ENCODE measurements at places on chromosomes 3 and 15.

DNA sequence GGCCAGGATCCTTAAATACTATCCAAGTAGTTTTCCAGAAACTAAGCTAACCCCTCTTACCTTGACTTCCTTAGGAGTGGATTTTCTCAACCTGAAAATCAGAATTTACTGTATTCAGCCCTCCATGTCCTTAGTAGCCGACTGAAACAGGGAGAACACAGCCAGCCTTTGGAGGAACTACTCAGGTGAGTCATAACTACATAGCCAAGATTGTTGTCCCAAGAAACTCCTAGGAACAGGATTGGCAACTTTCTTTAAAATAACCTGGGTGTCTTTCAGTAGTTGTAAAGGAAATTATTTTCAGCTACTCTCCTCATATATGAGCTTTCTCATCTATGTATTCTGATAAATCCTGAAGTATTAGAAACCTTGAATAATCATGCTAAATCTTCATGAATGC, 22.3 kb downstream of the FANCD2OS start:
- no peak for DNase-seq

GRCh38 chr15:74252291-74252690, 16.2 kb downstream of the CCDC33 start:
- DNase-seq: no peak

DNA sequence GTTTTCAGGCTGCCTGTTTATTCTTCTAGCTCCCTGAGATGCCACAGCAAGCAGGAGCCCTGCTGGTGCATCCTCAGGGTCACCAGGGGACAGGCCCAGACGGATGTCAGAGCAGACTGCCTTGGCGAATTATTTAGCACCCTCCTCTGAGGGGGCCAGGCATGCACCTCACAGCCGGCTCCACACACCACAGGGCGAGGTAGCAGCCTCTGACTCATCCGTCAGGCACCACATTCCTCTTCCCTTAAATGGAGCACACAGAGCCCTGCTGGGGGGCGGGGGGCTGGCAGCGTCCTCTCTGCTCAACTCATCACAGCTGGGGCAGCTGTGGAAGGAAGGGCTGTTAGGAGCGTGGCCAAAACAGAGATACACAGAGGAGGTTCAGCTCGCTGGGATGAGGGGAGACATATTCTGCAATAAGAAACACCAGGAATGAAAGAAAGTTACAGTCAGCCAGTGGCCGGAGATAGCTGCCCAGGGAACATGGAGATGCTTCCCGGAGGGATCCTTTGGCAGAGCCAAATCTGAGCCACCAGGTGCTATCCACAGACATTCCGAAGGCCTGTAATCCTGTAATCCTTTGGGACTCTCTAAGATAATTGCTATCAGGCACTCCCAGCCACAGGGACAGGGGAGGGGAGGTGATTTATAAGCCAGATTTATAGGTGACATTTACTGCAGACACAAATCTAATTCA, 13.9 kb upstream of the PRICKLE2 start:
- no peak for DNase-seq

GRCh38 chr3:49013113-49013737, 5.2 kb downstream of the DALRD3 start:
- DNase-seq: no peak

- DNase-seq: no peak
Observed at GRCh38 chr3:72093270-72093991, 308.5 kb upstream of the PROK2 start.

DNA sequence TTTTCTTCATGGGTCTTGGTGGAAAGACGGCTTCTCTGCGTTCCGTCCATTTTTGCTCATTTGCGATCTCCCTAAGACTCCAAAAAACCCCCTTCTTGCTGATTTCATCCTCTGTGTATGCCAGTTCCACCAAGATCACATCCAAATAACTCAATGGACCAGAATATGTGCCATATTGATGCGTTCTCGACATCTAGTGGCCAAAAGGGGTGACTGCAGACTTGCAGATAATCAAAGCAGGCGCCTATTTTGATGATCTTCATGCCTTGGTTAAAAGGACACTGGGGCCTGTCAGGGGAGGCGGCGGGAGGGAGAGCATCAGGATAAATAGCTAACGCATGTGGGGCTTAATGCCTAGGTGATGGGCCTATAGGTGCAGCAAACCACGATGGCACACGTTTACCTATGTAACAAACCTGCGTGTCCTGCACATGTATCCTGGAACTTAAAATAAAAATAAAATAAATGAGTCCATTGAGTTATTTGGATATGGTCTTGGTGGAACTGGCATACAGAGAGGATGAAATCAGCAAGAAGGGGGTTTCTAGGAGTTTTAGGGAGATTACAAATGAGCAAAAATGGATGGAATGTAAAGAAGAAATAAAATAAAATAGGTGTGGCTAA, 104.2 kb upstream of the RAD18 start:
- DNase-seq: peak; percentile 41

DNA sequence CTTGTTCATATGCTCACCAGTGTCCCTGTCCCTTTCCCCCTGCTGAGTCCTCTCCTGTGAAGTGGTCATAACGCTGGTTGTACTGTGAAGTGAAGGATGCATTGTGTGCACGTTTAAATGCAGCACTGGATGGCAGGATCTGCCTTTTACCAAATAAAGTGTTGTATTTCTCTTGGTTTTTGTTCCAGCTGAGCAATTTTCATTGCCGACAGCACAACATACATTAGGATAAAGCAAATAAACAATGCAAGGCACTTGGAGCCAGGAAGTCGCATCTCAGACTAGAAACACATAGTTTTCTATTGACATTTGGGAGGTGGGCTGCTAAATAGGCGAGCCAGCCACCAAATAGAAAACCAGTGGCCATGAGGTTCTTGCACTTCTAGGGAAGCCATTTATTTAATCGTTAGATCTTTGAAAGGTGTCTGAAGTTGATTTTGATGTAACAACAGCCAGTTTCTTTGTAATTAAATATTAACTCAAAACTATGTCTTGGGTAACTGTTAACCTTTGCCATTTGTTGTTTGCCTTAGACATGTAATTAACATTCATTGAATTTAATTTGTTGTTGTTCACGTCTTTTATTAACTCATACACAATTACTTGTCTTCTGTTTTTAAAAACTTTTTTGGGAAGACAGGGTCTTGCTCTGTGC, 185.3 kb downstream of the FNDC3B start:
- DNase-seq: peak; percentile 28

DNA sequence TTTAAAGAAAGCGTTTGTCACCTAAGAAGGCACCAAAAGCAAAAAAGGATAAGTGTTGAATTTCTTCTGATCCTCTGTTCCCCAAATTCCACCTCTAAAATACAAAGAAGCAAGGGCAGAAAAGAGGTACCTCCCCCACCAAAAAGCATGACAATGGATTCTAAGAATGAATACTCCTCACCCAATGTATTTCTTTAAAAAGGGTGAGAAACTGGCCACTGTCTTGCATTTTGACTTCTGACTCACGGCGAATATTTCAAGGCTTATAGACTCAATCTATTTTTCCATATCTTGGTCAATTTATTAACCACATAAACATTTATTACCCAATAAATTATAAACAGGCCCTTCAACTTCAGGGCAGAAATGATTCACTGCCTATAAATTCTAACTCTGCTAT, 131.1 kb downstream of the NR1I2 start:
- no peak for DNase-seq

DNA sequence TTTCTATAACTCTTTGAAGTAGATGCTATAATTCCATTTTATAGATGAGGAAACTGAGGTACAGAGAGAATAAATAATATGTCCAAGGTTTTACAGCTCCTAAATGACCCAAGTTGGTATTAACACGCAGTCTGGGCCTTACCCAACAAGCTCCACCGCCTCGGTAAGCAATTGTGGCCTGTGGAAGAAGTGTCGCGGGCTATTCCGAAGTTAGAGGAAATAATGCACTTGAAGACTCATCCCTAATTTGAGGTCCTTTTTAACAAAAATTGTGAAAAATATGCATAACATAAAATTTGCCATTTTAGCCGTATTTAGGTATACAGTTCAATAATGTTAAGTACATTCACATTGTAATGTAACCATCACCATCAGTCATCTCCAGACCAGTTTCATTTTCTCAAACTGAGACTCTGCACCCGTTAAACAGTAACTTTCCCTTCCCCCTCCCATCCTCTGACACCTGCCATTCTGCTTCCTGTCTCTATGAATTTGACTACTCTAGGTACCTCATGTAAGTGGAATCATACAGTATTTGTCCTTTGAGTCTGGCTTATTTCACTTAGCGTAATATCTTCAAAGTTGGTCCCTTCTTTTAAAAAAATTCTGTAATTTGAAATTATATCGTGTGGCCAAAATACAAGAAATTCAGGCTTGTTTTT, 18.2 kb downstream of the IDH3A start:
- no peak for DNase-seq

GRCh38 chr15:101388046-101388445, 93.0 kb upstream of the SNRPA1 start:
- no peak for DNase-seq

DNA sequence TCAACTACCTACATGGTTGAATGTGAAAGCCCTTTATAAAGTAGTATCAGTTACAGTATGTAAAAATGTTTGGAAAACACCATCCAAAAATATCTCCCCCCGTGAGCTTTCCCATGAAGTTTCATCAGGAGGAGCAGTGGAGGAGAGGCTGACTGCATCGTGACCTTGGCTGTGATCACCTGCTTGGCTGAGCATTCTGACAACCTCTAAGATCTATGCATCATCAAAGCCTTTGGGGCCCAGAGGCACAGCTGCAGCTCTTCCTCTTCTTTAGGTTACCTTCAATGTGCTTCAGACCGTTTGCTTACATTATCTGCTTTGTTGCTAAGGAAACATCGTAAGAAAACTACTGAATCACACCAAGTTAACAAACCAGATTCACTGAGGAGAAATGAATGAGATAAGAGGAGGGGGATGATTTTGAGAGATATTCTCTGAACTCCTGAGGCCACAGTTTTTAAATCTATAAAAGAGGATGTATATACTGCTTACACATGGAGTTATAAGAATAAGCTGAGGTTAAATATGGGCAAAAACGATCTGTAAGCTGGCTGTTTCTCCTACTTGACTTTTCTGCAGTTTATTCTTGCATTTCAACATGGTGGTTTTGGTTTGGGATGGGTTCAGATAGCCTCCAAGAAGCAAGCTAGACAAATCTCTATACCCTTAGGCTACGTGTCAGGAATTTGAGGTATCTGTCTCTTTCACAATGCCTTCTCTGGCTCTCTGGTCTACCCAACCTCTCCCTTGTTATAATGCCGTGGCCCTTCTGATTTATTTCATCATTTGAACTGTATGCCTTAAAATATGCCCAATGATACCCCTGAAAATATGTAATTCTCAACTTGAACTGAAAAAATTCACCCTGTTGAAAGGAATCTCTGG, 4.0 kb downstream of the GCSAM start:
- no peak for DNase-seq

- no peak for DNase-seq
Observed at GRCh38 chr3:193481436-193481835, 73.3 kb downstream of the ATP13A4 start.

DNA sequence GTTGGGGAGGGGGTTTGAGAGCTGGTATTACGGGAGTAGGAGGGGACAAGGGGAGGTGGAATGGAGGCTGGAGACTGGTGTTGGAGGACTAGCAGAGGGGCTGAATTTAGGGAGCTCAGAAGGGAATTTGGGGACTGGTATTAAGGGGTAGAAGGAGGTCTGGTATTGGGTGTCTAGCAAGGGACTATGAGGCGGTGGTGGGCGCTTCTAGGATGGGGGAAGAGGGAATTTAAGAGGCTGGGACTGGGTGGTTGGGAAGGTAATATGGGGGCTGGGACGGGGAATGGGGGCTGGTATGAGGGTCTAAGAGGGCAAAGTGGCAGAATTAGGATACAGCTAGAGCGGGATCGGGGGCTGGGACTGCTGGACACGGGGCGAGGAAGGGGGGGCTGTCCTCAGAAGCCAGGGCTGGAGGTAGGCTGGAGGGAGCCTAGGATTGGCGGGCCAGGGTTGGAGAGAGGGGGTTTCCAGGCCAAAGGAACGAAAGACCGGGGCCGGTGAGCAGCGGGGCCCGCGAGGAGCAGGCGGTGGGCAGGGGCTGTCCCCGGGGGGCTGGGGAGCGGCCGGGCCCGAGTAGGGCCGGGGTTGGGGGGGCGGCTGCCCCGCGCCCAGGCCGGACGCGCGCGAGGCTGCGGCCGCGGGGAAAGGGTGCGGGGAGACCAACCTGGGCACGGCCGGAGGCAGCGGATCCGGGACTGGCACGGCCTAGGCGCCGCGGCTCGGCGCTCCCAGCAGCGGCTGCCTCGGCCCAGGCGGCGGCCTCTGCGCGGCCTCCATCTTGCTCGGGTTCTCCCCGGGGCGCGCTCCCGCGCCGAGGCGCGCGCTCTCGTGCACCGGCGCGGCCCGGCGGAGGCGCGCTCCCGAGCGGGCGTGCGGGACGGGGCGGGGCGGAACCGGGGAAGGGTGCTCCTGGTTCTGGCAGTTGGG, at the start of gene LHFPL4:
Gene LHFPL4 (minus strand): TSS at position 802 of the 927 bp plus-strand sequence. CDS start 1,143 bp downstream, outside the sequence.
- no peak for DNase-seq

DNA sequence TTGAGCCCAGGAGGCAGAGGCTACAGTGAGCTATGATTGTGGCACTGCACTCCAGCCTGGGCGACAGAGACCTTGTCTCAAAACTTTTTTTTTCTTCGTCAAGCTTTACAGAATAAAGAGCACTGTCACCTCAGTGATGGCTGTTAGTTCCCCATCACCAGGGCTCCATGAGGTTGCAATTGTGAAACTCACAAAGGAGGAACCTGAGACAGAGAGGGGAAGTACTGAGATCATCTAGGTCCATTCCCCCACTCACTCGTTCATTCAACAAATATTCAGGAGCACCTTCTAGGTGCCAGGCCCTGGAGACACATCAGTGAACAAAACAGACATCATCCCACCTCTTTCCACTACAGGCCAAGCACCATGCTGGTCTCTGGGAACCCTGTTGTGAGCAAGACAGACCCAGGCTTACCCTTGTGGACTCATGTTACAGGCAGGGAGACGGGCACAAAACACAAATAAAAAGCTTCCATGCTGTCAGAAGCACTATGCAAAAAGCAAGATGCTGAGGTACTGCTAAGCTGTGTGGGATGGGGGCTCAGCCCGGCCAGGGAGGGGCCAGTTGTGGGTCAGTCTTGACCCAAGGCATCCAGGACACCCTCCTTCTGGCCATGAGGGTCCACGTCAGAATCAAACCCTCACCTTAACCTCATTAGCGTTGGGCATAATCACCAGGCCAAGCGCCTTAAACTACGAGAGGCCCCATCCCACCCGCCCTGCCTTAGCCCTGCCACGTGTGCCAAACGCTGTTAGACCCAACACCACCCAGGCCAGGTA, 2.1 kb upstream of the RHO start:
- DNase-seq: no peak

DNA sequence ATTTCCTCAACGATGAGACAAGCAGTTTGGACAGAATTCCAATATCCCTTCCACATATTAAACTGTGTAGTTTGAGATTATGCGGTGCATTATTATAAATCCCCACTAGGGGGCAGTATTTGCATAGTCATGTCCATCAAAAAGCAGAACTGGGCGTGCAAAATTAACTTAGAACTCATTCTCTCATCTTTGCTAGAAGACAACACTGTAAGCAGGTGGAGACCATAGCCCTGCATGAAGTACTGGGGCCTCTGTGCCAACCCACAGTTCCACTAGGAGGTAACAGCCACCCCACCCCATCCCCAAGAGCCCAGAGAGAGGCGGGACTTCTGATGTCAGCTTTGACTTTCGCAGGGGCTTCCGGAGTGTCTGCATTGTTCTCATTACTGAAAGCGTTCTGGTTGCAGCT, 106.6 kb upstream of the TMC3 start:
- DNase-seq: peak; percentile 71

GRCh38 chr15:34318277-34319079, 19.1 kb downstream of the SLC12A6 start:
- no peak for DNase-seq

Measured in left kidney (tissue), 8 donors.